ENCODE measurements at places on chromosomes 7 and 10.

- no peak for DNase-seq
Observed at GRCh38 chr10:102552533-102552932, 48.8 kb downstream of the SUFU start.

GRCh38 chr7:33854178-33854577 is 51.2 kb upstream of the BMPER start:
- DNase-seq, result no peak

DNA sequence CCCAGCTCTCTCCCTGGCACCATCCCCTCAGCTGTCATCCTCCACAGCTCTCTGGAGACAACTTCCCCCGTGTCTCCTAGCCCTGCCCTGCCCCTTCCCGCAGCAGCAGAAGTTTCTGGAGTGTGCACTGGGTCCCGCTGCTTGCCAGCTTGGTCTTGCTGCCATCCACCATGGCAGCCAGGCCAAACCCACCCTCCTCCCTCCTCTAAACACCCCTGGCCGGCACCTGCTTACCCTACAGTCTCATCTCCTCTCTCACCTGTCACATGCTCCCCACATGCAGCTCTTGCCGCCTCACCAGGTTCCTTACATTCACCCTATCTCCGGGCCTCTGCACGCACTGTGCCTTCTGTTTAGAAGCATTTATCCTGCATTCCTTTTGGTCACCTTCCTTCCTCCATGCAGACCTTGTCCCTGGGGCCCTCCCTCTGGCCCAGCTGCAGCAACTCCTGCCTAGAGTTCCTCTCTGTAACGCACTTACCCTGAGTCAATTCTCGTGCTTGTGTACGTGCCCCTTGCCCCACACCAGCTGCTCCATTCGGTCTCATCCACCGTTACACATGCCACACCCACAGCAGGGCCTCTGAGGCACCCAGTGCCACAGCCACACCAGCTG is 93.9 kb upstream of the RET start:
- no peak for DNase-seq

DNA sequence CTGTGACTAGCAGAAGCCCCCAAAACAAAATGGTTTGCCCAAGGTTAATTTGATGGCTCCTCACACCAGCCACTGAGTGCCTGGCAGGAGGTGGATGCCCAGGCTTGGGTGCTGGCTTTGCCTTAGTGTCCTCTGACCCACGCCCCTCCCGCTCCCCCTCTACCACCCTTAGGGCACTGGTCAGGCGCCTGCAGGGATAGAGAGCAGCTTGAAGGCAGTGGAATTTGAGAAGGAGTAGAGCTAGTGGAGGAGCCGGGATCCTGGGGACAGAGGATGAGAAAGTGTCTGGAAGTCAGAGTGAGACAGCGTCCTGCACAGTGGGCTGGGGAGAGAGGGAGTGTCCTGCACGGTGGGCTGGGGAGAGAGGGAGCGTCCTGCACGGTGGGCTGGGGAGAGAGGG is 139.4 kb downstream of the DNAJB6 start:
- DNase-seq, result no peak

DNA sequence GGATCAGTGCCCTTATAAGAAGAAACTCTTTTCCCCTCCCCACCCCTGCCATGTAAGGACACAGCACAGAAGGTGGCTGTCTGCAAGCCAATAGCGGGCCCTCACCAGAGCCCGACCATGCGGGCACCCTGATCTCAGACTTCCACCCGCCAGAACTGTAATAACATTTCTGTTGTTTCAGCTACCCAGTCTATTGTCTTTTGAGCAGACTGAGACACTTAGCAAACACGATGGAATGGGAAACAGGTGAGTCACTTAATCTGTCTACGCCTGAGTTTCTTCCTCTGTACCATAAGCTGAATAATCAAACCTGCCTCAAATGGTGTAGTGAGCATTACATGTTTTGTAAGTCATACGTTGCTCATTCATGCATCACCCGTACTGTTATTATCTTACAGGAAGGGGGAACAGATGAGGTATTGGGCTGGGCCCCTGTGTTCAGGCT is 58.2 kb downstream of the STRA8 start:
- no peak for DNase-seq

- DNase-seq, result no peak
Observed at GRCh38 chr7:4066626-4067475, 615.2 kb upstream of the FOXK1 start.

DNA sequence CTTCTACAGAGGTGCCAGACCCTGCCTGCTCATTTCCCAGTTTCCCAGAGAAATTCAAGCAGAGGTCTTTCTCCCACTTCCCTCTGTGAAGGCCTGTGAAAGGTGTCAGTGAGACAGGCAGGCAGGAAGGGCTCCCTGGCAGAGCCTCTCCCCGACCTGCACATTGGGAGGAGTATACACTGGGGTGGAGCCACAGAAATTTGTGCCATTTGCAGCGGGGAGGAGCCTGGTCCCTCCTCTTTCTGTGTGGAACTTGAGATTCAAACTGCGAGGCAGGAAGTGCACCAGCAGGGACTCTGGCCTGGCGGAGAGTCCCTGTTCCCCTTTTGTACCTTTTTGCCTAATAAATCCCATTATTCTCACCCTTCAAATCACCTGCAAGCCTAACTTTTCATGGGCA is 54.6 kb upstream of the OPN4 start:
- DNase-seq, result no peak

DNA sequence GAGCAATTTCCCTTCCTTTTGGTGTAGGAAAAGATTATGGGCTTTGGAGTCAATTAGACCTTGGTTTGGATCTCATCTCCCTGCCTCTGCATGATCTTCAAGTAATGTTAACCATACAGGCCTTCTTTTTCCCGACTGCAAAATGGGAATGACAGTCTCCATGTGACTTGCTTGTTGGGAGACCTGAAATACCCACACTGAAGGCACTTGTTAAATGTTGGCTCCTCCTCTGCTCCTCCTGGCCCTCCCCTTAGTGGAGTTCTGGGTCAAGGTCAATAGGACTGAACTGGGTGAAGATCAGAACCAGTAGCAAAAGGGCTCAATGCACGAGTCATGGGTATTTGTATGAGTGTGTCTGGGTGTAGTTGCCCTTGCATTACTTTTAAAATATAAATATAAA is 179.4 kb upstream of the PRR15 start:
- no peak for DNase-seq

GRCh38 chr10:15744217-15744865 is 24.6 kb upstream of the ITGA8 start:
- DNase-seq, result no peak

- DNase-seq, result peak; percentile 94
Observed at GRCh38 chr7:101911800-101912715, 94.6 kb downstream of the CUX1 start.

DNA sequence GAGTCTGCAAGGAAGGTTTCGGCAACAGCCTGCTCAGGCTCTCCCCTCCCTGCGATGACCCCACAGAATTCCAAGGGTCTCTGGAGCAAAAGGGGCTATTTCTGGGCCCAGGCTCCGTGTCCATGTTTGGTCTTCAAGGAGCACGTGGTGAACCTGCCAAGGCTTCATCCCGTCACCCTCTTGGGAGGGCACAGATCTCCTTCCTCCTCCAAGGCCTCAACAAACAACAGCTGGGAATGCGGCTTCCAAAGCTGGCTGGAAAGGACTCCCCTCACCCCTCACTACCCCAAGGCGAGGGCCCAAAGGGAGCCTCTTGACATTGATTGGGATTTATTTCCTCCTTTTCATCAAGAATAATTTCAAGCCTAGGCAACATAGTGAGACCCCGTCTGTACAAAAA is 14.0 kb upstream of the KPNA7 start:
- no peak for DNase-seq

- no peak for DNase-seq
Observed at GRCh38 chr7:76509931-76510877, at the start of gene UPK3B. TSS of gene UPK3B (plus strand) at chr7:76510552. CDS start at chr7:76510653, 101 bp downstream.

- no peak for DNase-seq
Observed at GRCh38 chr7:16989811-16990413, 108.1 kb upstream of the AGR3 start.

- DNase-seq, result no peak
Observed at GRCh38 chr10:123326674-123327073, 172.5 kb downstream of the BUB3 start.

GRCh38 chr10:3955955-3956617 is 171.1 kb upstream of the KLF6 start:
- DNase-seq, result no peak

DNA sequence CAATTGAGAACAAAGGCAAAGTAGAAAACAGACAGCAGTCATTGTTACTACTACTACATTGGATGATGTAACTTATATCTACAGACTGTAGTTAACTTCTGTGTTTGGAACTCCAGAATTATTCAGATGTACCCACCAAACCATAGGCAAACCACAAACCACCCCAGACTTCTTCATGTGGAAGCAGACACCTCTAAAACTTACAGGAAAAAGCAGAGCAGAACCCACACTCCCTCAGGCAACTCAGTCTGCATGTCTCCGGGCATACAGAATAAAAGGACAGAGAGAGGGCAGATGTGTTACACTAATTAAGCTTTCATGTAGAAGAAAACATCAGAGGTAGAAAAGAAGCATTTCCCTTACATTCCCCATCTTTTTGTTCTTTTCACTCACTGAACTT is 9.0 kb downstream of the LSM5 start:
- no peak for DNase-seq

- no peak for DNase-seq
Observed at GRCh38 chr7:26784118-26784517, 80.3 kb downstream of the SKAP2 start.

DNA sequence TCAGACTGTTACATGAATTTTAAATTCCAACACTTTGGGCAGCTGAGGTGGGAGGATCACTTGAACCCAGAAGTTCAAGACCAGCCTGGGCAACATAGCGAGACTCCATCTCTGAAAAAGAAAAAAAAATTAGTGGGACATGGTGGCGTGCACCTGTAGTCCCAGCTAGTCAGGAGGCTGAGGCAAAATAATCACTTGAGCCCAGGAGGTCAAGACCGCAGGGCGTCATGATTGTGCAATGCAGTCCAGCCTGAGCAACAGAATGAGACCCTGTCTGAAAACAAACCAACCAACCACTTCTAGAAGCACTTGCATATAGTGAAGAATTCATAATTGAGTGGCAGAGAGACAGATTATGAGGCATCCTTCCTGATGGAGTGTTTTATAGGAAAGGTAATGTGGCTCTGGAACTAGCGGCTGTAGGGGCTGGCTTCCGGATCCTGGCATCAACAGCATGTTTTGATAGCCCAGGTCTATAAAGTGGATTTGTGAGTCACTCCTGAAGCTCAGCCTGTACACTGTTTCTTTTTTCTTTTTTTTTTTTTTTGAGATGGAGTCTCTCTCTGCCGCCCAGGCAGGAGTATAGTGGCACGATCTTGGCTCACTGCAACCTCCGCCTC is 40.3 kb upstream of the RSBN1L start:
- DNase-seq, result no peak

DNA sequence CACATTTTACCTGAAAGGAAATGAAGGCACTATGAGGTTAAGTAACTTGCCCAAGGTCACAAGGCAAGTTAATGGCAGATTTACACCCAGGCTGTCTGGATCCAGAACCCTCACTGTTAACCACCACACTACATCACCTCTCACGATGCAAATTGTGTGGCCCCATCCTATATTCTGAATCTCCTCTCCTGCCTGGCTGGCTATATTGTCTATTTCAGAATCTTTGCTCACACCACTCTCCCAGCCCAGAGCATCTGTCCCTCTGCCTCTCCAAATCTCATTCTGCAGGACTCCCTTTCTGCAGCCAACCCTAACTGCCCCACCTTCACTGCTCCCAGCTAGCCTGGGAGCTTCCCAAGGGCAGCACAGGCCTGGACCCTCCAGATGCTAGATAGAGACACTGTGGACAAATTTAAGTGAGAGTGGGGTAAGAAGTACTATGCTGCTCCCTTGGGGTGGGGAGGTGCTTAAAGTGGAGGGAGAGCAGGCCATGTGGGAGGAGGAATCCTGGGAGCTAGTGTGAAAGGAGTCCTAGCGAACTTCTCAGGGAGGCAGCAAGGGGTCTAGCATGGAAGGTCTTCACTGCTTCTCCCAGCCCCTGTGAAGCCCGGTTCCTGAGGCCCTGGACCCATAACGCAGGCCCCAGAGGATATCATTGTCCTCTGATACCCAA is 786 bp downstream of the CUEDC2 start:
- DNase-seq, result no peak

GRCh38 chr10:103784089-103784488 is 71.3 kb downstream of the SH3PXD2A start:
- DNase-seq, result no peak

DNA sequence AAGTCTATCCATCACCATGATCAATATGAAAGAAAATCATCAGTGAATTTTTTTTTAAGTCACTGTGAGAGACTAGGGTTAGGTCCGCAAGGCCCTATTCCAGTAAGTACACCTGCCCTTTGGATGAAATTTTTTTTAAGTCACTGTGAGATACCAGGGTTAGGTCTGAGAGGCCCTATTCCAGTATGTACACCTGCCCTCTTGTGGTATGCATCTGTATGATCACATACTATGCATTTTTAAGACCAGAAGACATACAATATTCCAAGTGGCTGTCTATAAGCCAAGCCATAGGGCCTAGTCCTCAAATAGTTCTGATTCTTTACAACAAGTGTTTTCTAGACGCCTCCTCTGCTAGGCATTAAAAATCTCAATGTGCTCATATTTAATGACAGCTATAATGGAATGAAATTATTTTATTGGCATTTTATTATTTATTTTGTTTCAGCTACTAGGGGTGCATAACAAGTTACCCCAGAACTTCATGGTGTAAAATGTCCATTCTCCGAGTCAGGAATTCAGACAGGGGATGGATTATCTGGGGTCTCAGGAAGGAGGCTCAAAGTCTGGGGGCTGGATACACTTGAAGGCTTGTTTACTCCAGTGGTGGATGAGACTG is 53.1 kb downstream of the TEX36 start:
- DNase-seq, result no peak

DNA sequence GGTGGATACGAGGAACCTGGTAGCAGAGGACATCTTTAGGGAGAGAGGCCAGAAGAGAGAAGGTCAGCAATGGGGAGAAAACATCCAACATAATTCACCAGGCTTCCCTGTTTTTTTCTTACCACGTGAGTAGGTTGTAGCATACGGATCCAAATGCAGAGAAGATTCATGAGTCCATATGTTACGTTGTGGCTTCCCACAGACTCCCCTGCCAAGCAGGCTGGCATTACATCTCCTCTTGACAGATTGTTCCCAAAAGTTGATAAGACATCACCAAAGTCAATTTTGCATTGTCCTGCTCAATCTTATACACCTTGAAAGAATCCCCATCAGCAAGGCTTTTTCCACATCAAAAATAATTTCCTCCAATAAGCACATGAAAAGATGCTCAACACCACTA is 39.7 kb downstream of the DRGX start:
- no peak for DNase-seq

Data from uterus (tissue), 4 donors.